ENCODE measurements at places on chromosomes 3 and 15.

GRCh38 chr3:129118745-129119144 lies 2.9 kb downstream of the RAB43 start:
- DNase-seq: no peak

DNA sequence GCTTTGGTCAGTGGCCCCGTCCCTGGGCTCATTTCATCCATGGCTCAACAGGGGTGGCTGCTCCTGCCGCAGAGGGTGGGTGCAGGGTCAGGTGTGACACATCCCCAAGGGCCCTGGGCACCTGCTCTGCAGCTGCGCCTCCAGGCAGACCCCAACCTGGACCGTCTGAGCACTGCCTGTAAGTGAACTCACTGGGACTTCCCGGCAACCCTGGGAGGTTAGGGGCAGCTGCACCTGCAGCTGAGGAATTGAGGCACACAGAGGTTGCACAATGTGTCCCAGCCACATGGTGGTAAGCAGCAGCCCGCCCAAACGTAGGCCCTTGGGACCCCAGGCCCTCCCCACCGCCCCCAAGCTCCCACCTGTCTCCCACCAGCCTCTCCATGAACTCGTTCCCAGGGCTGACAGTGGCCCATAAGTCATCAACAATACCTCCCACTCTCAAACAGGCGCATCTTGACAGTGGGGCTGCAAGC lies 55.1 kb downstream of the PLXNA1 start:
- no peak for DNase-seq

GRCh38 chr3:52242039-52242438 lies 3.1 kb upstream of the TWF2 start:
- no peak for DNase-seq

- no peak for DNase-seq
These were observed 336.0 kb upstream of the TRIM42 start for GRCh38 chr3:140341817-140342403.

DNA sequence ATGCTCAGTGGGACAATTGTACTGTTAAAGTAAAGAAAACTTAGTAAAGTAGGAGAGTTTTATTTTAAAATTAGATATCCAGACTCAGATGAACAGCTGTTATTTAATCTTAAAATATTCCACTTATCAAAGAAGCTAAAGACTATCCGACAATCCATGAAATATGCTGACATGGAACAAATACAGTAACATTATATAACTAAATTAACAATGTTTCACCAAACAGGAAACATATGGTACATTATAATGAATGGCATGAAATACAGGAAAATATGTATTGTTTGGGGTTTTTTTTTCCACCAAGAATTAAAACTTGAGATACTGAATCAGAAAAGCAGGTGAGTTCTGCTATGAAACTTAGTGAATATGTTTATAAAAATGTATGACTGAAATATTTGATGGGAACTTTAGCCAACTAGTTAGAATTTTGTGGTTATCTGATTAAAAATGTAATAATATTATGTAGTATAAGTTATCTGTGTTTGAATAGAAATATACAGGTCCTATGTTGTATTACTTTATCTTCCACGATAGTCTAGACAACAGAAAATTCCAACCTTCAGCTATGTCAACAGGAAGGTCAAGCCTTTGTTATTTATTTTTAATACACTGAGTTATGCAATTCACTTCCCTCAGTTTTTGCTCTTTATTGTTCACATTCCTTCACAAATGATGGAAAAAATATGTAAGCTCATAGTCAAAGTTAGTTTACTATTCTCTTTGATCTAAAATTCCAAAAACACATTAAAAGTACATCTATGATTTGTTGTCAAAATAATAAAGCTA lies 72.7 kb downstream of the UACA start:
- no peak for DNase-seq

DNA sequence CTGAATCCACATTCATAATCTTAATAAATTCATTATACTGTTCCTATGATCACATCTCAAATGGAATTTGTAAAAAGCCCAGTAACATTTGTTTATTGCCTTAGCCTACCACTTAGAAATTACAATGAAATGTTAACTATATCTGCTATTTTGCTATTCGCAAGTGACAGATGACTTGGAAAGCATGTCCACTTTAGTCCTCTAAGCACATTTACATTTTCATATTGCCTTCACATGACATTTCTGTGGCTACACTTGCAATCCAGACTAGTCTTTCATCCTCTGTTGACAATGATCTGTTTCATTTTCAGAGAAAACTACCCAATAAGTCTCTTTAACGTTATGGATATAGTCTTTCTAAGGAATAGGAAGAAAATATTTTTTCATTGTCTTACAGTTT lies 741.8 kb downstream of the FHIT start:
- DNase-seq: no peak

GRCh38 chr3:55487381-55488241 lies 505 bp upstream of the WNT5A start:
- peak; percentile 51 for DNase-seq

All from epithelial cell of esophagus (primary cell).